ENCODE measurements at places on chromosomes 3 and 15.

DNA sequence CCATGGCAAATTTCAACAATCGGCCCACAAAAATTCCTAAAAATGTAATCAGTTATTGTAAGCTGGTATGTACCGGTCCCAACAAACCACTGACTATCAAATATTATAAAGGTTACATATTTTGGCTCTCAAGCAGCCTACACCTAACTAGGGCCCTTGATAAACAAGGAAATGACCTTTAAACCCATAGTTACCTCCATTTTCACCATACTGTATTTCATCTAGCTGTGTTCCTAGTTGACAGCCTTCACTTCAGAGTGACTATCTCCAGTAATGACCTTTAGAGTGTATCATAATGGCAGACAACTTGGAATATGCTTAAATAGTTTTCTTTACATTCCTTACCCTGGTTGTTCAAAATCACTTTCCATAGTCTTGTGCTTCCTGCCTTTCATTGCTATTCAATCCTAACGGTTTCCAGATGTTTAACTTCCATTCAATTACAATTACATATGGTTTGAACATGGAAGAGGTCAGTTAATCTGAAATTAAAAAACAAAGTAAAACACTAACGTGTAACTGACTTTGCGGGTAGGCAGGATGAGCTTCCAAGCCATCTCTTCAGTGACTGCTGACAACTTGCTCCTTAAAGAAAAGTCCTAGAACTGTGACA, 111.9 kb upstream of the TSC22D2 start:
- peak; percentile 77 for DNase-seq

DNA sequence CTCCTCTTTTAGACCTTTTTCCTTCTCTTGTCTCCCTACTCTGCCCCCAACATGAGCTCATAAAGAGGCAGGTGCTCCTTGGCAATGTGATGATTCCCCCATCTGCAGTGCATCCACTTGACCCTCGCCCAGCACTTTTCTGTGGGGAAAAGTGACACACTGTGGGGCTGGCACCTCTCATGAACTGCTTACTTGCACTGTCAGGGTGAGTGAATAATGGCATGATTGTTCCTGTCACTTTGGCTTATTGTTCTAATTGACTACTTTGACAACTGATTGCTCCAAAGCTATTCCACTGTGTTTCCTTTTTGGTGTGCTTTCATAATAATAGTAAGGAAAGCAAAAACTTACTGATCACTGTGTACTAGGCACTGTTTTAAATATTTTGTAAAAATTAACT, 253.3 kb upstream of the SUCLG2 start:
- no peak for DNase-seq

DNA sequence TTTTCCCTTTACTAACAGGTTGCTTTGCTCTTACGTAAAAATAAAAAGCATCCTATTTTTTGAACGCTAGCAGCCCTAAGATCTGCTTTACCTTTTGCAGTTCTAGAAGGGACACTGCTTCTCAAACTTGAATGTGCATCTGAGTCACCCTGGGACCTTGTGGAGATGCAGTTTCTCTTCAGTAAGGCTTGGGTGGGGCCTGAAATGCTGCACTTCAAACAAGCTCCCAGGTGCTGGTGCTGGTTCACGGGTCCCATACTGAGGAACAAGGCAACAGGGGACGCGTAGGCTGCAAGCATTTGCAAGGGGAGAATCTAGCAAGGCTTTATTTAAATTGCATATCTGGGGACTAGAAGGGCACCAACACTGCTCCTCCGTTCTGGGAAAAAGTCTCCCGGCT, 30.0 kb downstream of the MB21D2 start:
- DNase-seq: no peak

DNA sequence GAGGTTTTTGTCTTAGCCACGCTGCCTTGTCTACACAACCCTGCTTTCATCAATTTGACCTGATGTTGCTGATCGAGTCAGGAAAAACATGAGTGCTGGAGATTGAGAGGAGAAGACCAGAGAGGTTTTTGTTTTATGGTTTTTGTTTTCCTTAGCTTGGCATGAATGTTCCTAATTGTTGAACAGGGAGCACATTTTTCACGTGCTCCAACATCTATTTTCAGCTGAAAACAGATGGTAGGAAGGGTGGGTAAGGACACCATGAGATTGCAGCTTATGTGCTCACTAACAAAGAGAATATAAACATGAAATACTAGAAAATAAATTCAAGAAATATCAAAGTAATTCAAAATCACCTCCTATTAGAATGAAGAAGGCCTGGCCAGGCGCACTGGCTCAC, 79.9 kb upstream of the LMCD1 start:
- no peak for DNase-seq

DNA sequence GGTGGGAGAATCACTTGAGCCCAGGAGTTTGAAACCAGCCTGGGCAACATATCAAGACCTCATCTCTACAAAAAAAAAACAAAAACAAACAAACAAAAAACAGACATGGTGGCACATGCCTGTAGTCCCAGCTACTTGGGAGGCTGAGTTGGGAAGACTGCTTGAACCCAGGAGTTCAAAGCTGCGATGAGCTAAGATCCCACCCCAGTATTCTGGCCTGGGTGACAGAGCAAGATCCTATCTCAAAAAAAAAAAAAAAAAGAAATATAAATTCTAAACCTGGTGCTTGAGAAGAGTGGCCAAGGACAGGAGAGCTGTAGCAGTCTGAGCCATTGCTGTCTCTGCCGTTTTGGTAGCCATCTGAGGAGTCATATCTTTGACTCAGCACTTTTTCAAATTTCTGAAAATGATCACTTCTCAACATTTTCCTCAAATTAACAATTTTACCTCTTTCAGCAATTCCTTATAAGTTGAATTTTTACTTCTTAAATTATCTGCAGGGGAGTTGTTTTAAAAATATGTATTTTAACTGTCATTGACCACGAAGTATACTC, 3.6 kb upstream of the DENND4A start:
- DNase-seq: no peak

DNA sequence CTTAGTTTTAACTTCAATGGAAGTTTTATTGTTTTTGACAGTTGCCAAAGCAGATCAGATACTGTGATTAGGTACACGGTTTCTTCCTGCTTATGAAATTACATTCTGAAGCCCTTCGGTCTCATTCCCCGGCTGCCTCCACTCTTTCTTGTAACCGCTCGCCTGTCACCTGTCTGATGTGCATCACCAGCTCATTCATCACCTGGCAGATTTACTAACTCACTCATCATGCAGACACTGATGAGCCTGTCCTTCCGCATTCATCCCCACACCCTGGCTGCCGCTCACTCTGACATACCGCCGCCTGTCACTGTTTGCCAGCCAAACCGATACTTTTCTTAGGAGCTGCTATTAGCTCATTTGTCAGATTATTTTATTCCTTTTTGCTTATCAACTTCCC, 82.8 kb upstream of the NSMCE3 start:
- no peak for DNase-seq

DNA sequence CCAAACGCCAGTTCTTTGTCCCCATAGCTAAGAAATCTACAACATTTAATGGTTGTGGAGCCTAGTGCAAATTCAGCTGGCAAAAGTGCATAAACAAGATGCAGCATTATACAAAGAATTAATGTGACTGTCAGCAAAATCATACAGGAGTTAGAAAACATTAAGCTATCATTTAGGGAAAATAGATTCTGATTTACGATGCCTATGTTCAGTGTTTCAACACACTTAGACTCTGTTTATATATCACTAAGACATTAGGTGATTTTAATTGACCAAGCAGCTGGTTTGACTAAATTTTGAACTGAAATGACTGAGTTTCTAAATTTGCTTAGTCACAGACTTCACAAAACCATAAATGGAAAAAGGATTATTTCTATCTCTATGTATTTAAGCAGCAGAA, 1076.8 kb downstream of the TBL1XR1 start:
- DNase-seq: peak; percentile 14

DNA sequence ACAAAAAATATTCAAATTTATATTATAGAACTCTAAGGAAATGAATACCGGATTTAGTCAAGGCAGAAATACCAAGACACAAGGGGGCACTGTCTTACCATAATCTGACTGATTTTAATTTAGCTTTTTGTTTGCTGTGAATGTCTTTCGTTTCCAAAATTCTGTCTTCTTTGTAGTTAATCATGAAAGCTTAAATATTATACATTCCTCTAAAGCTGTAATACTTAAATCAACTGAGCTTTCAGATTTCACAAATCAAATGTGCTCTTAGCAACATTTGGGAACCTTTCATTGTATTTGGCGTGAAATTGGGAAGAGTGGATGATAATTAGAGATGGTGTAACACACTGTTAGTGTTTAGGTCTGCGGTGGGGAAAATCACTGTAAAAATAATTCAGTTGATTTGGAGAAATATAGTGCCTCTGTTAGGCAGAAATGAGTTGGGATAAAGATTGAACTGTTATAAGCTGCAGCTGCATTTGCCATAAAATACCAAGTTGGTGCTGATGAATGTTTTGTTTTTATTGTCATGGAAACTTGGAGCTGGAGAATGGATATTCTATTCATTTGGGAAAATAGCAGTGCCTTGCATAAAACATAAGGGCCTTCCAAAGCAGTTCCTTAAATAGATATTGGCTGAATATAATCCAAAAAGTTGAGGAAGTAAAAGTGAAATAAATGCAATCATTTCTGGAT, 228.2 kb downstream of the TCF12 start:
- no peak for DNase-seq

DNA sequence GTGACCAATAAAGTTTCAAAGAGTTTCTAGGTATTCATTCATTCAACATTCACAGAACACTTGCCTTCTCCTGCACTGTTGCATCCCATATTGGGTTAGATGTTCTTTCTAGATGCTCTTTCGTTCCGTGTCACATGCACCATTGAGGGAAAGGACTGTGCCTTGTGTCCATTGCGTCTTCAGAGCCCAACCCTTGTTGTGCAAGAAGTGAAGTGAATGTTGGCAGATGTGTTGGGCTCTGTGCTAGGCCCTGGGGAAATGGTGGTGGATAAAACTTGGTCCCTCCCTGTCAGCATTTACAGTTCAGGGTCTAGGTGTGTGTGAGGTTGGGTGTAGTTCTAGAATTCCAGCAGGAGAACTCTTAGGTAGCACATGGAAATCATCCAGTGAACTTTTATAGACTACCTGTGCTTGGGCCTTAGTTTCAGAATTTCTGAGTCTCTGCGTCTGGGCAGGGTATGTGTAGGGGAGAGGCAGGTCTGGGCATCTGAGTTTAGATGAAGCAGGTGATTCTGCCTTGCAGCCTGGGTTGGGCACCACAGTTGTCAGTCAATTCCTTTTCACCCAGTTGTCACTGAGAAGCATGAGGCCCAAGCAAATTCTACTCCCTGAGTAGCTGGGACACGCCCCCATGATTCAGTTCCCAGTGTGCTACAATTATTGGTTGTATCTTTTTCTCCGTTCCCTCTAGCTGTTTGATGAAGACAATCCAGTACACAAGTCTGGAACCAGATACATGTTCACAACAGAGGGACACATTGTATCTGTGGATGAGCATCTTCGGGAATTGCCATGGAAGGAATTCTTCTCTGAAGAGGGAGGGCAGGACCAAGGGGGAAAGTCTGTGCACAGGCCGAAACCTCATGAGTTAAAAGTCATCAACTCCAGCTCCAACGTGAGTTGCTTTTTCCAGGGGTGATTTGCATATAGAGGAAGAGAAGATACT, 25.4 kb downstream of the EDEM1 start:
- DNase-seq: no peak

GRCh38 chr15:93382200-93382820, 293.3 kb upstream of the RGMA start:
- no peak for DNase-seq

All from fibroblast of skin of left quadriceps (primary cell).